Placental epithelial cell (primary cell): ENCODE measurements at places on chromosomes 2 and 18. TPM values are rescaled to one million over a fixed set of nuclear protein-coding genes. Genes with fewer than 3 reads are reported as not detected.

The MAL gene
- total RNA-seq = 0.76 and 1.6 TPM in 2 replicates

The MMADHC gene
- total RNA-seq = 174 and 208 TPM in 2 replicates

The TXNDC2 gene
- total RNA-seq = not detected in 2 replicates

The SGPP2 gene
- total RNA-seq = not detected in 2 replicates

The B3GNT2 gene
- total RNA-seq = 30.6 and 45.9 TPM in 2 replicates

The B3GNT7 gene
- 0.65 and 1.2 TPM in 2 replicates for total RNA-seq

The SKOR2 gene
- not detected in 2 replicates for total RNA-seq

The ANKZF1 gene
- 34.9 and 45.5 TPM in 2 replicates for total RNA-seq

The CAPG gene
- total RNA-seq = 650 and 738 TPM in 2 replicates

The FHOD3 gene
- 0.39 TPM in 1 of 2 replicates, not detected in the other for total RNA-seq

The PID1 gene
- 8.2 and 9.1 TPM in 2 replicates for total RNA-seq

The C2orf81 gene
- 3.1 and 4.1 TPM in 2 replicates for total RNA-seq

The RAD51AP2 gene
- total RNA-seq = not detected in 2 replicates

The FLACC1 gene
- 0.54 and 2.4 TPM in 2 replicates for total RNA-seq

The ANKRD23 gene
- total RNA-seq = 2.4 and 5.5 TPM in 2 replicates

The POMC gene
- 1.2 and 4.2 TPM in 2 replicates for total RNA-seq

The OTX1 gene
- 0.33 TPM in 1 of 2 replicates, not detected in the other for total RNA-seq

The RESP18 gene
- total RNA-seq = not detected in 2 replicates

The NABP1 gene
- total RNA-seq = 23.6 and 42.3 TPM in 2 replicates

The CPO gene
- not detected in 2 replicates for total RNA-seq

The COLEC11 gene
- total RNA-seq = 0.39 TPM in 1 of 2 replicates, not detected in the other

The FZD7 gene
- total RNA-seq = 44.0 and 60.9 TPM in 2 replicates

The SERPINE2 gene
- total RNA-seq = 32.2 and 46.4 TPM in 2 replicates
